Endothelial cell (in vitro differentiated cells): ENCODE measurements at places on chromosomes 2 and 18. TPM values are rescaled to one million over a fixed set of nuclear protein-coding genes. Genes with fewer than 3 reads are reported as not detected.

DNA sequence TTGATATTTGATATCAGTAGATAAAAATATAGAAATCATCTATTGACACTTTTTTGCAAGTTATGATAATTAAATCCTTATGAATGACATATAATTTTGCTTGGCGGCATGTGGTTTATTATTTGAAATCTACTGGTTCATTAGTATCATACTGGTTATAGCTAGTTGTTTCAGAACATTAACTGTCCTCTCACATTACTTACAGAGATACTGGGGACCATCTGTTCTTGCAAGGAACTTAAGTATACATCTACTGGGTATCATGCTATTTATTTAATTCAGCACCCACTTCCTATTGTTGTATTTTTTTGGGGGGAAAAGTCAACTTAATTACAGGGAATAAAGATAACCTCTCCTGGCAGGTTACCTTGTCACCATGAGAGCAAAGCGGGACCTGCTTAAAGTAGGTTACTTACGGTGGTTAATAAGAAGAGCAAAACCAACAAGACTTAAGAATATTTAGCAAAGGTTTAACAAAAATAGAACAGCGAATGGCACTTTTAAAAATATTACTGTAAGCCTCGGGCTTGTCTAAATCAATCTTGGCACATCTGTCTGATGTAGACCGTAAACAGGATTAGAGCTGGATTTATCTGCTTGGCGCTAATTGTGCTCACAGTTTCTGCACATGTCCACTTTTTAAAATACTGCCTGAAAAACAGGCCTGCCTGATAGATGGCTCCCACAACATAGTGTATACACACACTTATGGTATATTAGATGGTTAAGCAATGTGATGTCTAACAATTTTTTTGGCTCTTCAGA, 41.8 kb downstream of the CERKL start:
- no peaks in the 10 kb centered on the region for H3K36me3 ChIP-seq
- no peak for DNase-seq
- no peaks in the 10 kb centered on the region for H3K4me1 ChIP-seq
- H3K27me3 ChIP-seq: no peaks in the 10 kb centered on the region
- no peak overlapping the region for H3K27ac ChIP-seq

DNA sequence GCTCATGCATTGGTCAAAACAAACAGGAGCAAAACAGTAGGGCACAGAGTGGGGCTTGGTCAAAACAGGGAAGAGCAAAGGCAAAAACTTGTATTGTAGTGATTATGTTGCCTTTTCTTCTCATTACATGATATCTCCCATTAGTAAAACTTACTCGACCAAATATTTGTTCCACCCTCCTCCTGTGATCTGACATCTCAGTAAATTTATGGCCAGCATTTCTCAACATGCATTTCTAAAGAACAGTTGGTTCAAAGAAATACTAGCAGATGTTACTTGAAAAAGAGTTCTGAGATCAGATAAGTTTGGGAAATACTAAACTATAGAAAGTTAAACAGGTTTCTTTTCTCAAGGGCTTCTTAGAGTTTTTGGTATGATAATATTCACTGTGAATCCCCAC, 423.1 kb downstream of the FIGN start:
- no peak for DNase-seq
- no peak overlapping the region for H3K4me3 ChIP-seq
- H3K27me3 ChIP-seq: no peaks in the 10 kb centered on the region

DNA sequence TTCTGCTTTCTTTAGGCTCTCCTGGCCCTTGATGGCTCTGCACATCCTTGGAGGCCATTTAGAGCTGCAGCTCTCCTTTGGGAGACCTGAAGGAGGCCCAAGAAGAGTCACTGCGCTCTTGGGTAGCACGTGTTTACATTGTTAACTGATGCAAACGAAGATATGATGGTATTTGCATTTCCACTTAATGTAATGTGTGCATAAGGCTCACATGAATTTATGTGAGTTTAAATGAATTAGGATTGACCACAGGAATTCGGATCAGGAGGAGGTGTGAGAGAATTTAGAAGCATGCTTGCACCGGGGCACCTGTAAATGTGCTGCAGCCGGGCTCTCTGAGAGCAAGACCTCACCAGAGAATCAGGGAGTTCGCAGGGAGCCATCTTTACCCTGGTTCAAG, 7.5 kb downstream of the SH3RF3 start:
- H3K4me3 ChIP-seq: no peak overlapping the region
- H3K27me3 ChIP-seq: no peaks in the 10 kb centered on the region
- H3K36me3 ChIP-seq: peaks cover 3% of the 10 kb centered on the region
- no peak overlapping the region for H3K27ac ChIP-seq
- DNase-seq: no peak

DNA sequence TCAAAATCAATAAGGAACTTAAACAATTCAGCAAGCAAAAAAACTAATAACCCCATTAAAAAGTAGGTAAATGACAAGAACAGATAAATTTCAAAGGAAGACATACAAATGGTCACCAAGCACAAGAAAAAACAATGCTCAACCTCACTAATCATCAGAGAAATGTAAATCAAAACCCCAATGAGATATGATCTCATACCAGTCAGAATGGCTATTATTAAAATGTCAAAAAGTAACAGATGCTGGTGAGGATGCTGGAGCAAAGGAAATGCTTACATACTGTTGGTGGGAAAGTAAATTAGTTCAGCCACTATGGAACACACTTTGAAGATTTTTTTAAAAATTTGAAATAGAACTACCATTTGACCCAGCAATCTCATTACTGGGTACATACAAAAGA, 538.0 kb downstream of the TMX3 start:
- H3K27me3 ChIP-seq: peaks cover 1% of the 10 kb centered on the region
- DNase-seq: no peak
- no peaks in the 10 kb centered on the region for H3K4me1 ChIP-seq
- H3K36me3 ChIP-seq: no peaks in the 10 kb centered on the region

The SCN2A gene
- total RNA-seq: 1.5 TPM

The RAD51AP2 gene
- total RNA-seq: 0.44 TPM
